ENCODE measurements at places on chromosomes 3 and 15. TPM values are rescaled to one million over a fixed set of nuclear protein-coding genes. Genes with fewer than 3 reads are reported as not detected.

- no peak for ATAC-seq
These were observed 4.1 kb downstream of the GAP43 start for GRCh38 chr3:115627180-115628074.

- ATAC-seq = no peak
These were observed 28.8 kb downstream of the KNG1 start for GRCh38 chr3:186746008-186746407.

DNA sequence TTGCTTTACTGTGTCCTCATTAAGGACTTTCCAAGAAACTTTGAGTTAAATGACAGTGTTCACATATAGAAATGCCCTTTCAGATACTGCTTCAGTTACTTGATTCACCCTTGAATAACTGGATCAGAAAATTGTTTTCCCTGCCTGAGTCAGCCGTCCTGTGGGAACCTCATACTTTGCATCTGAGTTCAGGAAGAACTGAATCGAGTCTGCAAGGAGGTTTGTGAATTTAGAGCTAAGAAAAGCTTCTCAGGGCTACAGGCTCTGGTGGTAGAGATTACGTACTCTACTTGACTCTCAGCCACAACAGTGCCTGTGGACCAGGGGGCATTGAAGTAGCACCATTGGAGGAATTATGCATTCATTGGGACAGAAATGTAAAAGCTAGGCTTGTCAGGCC lies 252.4 kb upstream of the C2CD4B start:
- no peak for ATAC-seq

DNA sequence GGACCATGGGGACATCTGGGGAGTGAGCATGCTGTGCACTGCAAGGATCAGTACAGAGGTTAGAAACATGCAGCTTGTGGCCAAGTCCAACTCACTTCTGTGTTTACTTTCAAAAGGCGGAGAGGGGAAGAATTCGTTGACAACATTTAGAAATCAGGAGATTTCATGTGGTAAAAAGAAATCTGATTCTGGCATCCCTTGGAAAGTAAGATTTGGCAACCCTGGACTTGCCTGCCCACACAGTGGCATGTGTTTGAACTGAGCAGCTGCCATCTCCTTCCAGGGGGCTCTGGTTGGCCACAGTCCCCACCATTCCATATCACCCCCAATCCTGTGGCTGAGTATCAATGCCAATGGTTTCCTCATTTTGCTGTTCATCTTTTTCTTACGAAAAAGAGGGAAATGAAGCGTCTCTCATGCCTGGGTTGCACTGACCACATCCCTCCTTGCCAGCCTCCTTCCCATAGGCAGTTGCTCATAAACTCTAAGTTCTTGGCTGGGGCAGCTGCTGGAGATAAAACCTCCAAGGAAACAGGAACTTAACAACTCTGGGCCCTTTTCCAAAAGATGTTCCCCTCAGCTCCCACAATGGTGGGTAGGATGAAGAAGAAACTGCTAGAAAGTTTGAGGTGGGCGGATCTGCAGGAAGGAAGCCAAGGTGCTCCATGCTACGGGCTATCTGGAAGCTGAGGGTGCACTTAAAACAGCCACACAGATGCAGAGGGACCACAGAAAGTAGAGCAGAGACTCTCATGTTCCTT lies 29.2 kb downstream of the SLC6A11 start:
- no peak for ATAC-seq

GABRA5 gene
- 5.4 TPM for total RNA-seq

C3orf70 gene
- total RNA-seq = 5.4 TPM

KLHL6 gene
- 0.07 TPM for total RNA-seq

DNA sequence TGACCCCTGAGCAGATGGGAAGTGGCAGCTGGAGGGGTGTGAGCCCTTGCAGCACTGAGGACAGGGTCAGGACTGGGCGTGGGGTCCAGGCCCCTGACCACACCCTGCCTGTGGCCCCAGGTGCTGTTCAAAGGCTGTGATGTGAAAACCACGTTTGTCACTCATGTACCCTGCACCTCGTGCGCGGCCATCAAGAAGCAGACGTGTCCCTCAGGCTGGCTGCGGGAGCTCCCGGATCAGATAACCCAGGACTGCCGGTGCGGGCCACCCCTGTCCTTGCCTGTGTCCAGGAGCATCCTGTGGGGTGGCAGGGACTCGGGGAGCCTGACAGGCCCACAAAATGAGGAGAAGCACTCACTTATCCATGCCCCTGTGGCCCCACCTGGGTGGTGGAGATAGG lies 5.9 kb downstream of the STAB1 start:
- ATAC-seq = no peak

DNA sequence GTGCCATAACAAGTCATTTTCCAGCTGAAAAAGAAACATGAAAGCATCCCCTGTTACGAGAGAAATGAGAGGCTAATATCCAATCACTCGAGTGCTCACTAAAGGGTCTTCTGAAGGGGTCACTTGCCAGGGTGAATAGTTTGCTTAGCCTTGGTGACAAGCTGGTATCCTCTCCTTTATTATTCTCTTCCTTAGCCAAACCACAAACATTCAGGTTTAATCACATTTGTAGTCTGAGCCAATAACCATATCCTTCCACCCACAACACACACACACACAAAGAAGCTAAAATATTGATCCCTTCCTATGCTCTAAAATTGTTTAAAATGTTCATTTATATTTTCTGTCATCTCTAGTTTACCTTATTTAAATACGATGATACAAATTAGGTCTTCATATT lies 240.5 kb upstream of the TMCO5A start:
- ATAC-seq = no peak

DNA sequence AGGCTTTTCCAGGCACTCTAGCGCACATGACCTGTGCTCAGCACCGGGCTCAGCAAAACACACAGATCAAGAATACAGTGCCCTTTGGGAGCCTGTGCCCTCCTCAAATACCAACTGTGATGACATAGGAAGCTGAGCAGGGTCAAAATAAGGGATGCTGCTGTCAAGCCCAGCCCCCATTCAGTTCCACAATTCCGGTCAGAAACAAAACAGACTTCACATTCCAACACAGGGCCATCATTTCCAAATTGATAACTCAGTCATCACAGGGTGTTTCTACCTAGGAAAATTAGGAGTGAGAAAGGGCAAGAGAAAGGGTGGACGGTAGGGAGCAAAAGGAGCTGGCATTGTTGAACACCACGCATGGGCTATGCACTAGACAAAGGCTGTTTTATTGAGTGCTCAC lies 158.4 kb upstream of the CCDC54 start:
- ATAC-seq = no peak

GRCh38 chr3:194174980-194175379 lies 39.0 kb downstream of the HES1 start:
- no peak for ATAC-seq

GPR149 gene
- total RNA-seq = 5.2 TPM

TAGLN3 gene
- total RNA-seq = 139 TPM

NTRK3 gene
- total RNA-seq = 1.2 TPM

DNA sequence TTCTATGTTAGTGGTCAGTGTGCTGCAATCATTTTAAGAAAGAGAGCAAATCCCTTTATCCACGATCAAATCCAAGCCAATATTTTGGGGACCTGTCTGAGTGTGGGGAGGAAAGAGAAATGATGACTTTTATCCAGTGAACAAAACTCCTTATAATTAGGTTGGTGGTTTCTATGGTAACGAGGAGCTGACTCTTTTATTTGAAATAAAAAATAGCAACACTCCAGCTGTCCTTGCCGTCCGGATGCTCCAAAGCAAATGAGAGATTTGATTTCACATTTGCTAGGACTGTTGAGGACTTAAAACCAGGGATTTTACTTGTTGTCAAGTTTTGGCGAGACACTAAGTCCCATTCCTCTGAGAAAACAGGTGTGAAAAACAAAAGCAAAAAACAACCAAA lies 154.0 kb upstream of the PRICKLE2 start:
- ATAC-seq = no peak

GRCh38 chr3:139302084-139302800 lies 41.6 kb upstream of the MRPS22 start:
- ATAC-seq = peak; percentile 99

DNA sequence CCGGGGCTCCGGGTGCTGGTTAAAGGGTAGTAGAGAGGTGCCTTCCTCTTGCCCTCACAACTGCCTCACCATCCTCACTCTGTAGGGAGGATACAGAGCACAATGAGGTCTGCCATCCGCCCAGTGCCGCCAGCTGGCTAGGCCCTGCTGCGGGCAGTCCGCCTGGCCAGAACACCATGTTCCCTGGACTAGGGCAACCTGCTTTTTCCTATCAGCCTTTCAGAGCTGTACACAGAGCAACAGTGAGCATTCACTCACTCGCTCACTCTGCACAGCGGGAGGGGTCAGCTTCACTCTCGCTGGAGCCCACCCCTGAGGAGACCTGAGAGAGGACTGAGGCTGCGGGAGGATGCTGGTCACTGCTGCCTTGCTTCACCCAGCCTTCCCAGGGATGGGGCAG lies 218.7 kb upstream of the CHRNA7 start:
- no peak for ATAC-seq

DNA sequence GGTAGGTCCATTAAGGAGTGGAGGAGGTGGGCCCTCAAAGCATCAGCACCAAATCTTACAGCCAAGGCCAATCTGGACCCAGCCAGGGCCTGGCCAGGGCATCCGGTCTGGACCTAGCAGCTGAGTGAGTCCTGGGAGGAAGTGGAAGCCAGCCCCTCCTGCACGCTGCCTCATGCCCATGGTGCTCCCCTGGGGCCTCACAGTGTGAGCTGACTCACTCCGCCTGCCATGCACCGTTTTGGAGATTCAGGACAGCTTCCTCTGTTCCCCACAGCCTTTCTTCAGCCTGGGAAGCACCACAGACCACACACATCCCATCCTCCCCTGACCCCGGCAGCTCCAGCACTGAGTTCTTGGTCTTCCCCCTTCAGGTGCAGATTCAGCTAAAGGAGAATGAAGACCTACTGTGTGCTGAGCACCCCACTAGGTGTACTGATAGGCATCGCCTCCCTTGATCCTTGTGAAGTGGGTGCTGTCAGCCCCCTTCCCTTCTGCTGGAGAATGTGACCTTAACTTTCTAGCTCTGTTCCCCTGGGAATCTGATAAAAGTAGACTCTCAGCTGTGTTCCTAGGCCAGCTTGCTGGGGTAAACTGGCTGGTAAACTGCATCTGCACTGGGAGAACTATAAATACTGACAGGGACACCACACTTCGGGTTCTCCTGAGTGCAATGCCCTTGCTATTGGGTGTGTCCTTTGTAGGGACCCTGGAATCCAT lies 36.8 kb upstream of the SEC13 start:
- ATAC-seq = peak; percentile 96

- ATAC-seq = no peak
These were observed 769 bp upstream of the CSPG4 start for GRCh38 chr15:75713338-75713895.

- no peak for ATAC-seq
These were observed 58.1 kb downstream of the SUMF1 start for GRCh38 chr3:4408958-4409357.

DNA sequence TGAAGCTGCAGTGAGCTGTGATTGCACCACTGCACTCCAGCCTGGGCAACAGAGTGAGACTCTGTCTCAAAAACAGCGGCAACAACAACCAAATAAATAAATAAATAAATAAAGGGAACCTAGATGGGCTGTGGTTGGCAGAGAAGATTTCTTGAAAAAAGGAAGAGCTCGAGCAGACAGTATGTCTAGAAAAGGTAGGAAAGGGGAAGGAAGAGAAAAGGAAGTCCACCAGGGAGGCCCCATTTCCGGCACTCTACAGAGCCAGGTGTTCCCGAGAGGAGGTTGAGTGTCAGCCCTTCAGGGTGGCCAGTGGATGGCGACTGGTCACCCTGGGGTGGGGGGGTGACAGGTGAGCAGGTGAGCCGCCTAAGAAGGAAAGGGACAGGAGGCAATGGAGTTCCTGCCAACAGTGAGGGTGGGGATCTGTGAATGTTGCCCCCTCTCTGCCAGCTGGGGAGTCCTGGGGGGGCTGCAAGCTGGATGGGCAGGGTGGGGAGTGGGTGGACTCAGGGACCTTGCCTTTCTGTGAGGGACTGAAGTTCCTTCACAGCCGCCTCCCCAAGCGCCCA lies 14.8 kb downstream of the PAQR5 start:
- ATAC-seq = no peak

- ATAC-seq = no peak
These were observed 128.8 kb upstream of the LMOD3 start for GRCh38 chr3:69251078-69251805.

DNA sequence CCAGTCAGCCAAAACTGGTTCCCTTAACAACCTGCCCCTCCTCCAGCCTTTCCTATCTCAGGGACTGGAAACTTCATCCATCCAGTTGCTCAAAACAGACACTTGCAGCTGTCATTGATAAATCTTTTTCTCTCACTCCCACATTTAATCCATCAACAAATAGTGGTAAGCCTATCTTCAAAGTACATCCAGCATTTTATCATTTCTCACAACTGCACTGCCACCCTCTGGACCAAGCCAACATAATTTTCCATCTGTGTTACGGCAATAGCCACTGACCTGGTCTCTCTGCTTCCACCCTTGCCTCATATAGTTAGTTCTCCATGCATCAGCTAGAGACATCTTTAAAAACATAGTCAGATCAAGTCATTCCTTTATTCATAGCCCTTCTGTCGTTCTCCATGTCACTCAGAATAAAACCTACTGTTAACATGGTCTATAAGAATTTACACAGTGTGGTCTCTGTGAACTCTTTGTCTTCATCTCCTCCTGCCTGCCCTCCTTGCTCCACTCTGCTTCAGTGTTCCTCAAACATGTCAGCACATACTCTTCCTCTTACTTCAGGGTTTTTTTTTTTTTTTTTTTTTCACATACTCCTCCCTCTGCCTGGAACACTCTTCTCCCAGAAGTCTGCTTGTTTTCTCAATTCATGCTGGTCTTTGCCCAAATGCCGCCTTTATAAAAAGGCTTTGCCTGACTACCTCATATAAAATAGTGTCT lies 102.5 kb upstream of the COL6A5 start:
- ATAC-seq = no peak

IGSF10 gene
- 0.17 TPM for total RNA-seq

DNA sequence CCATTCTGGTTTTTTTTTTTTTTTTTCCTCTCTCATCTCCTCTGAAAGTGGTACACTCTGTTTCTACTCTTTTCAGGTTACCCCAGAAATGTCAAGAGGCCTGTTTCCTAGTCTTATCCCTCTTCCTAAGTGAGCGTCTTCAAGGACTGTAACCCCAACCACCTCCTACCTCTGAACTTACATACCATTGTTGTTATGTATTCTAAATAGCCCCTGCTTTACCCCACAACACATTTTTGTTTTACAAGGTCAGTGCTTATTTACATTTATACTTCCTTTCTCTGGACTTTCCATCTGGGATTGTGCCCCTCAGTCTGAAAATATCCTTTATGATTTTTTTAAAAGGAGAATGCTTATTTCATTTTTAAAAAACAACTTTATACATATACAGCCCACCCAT lies 38.8 kb downstream of the PTH1R start:
- no peak for ATAC-seq

DNAH12 gene
- total RNA-seq = 0.50 TPM

GRCh38 chr3:172107403-172107802 lies 68.0 kb downstream of the FNDC3B start:
- ATAC-seq = no peak

Measured in motor neuron (in vitro differentiated cells).